ENCODE measurements at places on chromosomes 4 and X. TPM values are rescaled to one million over a fixed set of nuclear protein-coding genes. Genes with fewer than 3 reads are reported as not detected.

WDR19 gene
- total RNA-seq = 34.8 TPM

RHOXF2B gene
- total RNA-seq = not detected

CTSO gene
- 23.6 TPM for total RNA-seq

HDAC8 gene
- total RNA-seq = 25.9 TPM

IBSP gene
- not detected for total RNA-seq

NKAP gene
- 4.1 TPM for total RNA-seq

FREM3 gene
- total RNA-seq = not detected

JCHAIN gene
- total RNA-seq = 14.1 TPM

Data from fibroblast of lung (primary cell).